Eye (tissue), 1 donor: ENCODE measurements at places on chromosomes 3 and 15.

DNA sequence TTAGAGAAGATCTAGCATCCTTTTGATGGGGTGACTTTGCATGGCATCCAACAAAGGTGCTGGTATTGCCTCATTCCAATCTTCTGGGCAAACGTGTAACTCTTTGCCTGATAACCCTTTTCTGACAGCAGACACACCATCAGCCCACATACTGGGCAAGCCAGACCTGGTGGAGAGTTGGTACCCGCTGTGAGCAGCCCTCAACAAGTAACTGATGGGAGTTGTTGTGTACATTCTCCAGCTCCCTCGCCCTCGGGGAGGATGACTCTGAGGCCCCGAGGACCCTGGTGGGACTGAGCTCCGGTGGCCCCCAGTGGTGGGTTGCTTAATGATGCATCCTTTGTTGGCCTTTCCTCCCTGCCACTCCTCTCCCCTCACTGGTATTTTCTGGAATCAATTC lies 102.4 kb upstream of the SLC6A11 start:
- DNase-seq = no peak

GRCh38 chr3:18987862-18988447 lies 160.4 kb upstream of the KCNH8 start:
- DNase-seq = no peak

- no peak for DNase-seq
Measured at GRCh38 chr3:129378949-129379348, 49.5 kb downstream of the EFCAB12 start.

- no peak for DNase-seq
Measured at GRCh38 chr3:141511361-141511760, 24.5 kb downstream of the RASA2 start.
